Right lung (tissue), 10 donors: ENCODE measurements at places on chromosomes 3 and 15. TPM values are rescaled to one million over a fixed set of nuclear protein-coding genes. Genes with fewer than 3 reads are reported as not detected.
A peak's percentile ranks its signal among the peaks of the same experiment; 100 is the strongest.

GRCh38 chr3:188171682-188172467, 17.9 kb downstream of the LPP start:
- no peak for DNase-seq

- peak; percentile 70 for DNase-seq
These were observed 25.8 kb upstream of the ANXA2 start for GRCh38 chr15:60423537-60423936.

- no peak for DNase-seq
These were observed 99.1 kb downstream of the VGLL4 start for GRCh38 chr3:11544412-11545181.

- DNase-seq, result no peak
These were observed 300.9 kb downstream of the MCTP2 start for GRCh38 chr15:94532226-94532625.

DNA sequence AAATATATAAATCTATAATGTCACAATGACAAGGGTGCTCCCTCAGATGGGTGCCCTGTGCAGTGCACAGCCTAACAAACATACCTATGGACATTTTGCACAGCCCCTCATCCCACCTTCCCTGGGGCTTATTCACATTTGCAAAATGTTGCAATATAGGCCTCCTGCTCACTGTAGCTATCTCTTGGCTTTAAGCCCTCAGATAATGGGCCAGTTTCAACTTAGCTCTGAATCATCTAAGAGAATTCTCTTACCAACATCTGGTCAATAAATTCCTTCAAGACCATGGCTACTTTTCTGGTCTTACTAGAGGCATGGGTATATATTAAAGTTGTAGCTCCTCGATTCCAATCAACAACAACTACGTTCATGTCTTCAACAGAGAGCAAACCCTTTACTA, 17.9 kb downstream of the LIPH start:
- DNase-seq, result no peak

UBR1 gene
- 29.2 TPM for polyA plus RNA-seq

ISG20 gene
- polyA plus RNA-seq, result 0.90 TPM

SPINT1 gene
- 68.7 TPM for polyA plus RNA-seq

IMPG2 gene
- polyA plus RNA-seq, result 0.68 TPM
